ENCODE measurements at places on chromosomes 7 and 10.

DNA sequence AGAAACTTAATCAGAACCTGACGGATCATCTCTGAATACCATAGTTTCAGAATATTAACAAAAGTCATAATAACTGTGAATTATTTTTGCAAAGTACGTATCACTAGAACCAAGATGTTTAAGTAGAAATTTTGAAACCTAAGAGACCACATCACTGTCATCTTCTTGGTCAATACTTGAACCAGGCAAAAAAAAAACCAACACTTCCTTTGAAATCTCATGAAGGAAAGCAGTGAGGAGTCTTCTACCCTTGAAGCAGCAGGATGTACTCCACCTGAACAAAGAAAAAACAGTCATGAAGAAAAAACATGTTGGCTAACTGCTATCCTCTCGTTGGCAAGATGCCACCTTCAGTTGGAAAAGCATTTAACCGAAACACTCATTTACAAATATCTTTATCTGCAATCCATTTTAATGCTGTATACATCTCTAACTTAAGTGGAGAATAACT, 82.4 kb downstream of the SRPK2 start:
- DNase-seq: no peak

GRCh38 chr10:48625826-48626134, 20.9 kb upstream of the ARHGAP22 start:
- DNase-seq: no peak

DNA sequence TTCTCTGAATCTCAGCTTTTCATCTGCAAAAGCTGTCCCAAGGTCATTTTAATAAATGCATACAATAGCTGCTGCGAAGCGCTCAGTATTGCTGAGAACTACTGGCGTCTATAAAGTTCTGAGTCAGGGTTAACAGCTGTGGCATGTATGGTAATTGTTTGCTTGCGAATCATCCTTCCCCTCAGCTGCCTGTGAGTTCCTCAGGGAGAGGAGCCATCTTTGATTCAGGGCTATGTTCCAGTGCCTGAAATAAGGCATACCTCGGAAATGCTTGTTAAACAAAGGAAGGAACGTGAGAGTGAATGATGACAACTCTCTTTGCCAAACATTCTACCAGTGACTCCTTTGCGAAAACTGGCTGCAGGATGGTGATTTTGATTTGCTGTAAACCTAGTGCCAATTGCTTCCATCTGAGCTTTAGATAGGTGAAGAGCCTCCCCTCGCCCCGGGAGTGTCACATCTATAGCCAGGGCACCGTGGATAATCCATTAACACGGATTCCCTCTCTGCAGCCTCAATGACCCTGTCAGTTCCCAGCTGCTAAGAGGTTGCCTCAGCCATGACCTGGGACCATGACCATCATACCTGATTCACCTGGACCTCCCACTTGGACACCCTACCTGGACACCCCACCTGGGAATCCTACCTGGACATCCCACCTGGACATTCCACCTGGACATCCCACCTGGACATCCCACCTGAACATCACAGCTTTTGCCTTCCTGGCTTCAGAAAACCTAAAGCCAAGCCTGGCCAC, 39.6 kb downstream of the GPRIN2 start:
- DNase-seq: no peak

- no peak for DNase-seq
Observed at GRCh38 chr7:37916017-37916672, 472 bp downstream of the SFRP4 start.

DNA sequence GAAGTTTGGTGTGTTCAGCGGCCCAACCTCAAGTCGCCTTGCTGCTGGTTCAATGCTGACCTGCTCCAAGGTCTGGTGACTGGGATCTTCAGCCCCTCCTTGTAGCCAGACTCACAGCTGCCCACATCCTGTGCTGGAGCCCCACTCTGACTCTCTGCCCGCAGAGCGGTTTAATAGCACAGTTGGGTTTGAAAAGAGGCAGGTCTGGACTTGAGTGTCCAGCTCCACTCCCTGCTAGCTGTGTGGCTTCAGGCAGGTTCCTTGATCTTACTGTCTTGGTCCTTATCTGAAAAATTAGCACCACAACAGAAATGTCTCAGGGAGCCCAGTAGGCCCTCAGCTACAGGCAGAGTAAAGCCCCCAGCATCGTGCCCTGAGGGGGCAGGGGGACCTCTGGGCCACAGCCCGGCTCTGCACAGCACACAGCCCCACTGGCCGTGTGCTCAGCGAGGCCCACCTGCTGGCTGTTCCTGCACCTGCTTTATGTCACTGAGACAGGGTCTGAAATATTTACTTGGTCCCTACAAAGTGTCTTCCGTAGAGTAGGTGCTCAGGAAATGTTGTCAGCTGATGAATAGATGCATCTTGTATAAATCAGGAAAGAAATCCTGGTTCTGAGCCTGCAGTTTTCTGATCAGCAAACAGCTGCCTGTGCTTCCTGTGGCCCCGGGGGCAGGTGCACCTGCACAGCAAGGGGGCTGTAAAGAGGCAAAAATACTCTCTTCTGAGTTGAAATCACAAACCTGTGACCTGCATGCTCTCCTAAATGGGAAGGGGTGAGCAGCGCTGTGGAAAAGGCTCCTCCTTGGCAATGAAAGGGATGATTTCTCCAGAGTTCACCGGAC, 155.5 kb downstream of the SVIL start:
- no peak for DNase-seq

DNA sequence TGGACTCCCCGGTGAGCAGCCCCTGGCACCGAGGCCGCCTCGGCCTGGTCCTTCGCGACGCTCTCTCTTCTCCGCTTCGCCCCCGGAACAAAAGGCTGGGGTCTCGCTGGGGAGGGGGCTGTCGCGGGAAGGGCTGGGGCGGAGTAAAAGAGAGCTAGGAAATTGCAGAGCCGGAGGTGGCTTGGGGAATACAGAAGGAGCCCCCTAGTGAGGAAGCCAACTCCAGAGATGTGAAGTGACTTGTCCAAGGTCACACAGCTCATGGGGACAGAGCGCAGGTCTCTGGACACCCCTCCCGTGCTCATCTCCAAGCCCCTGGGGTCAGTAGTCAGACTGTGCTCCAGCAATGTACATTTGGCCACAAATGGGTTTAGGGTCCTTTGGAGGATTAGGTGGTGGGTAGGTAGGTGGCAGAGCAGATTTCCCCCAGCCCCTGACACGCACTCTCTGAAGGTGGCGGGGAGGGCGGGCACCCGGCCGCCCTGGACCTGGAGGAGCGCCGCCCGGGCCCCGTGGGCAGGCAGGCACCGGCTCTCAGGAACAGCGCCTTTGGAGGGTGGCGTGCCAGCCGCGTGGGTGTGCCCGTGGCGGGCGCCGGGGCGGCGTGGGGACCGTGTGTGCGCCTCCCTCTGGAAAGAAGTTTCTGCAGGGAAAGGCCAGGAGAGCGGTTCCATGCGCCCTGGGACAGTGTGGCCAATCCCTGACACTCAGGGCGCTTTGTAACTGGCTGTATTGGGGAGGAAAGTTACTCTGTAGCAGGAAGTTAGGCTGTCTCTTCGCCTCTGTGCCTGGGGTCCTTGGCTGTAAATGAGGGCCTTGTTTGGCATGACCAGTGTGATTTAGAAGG, 910 bp downstream of the WIPF3 start:
- no peak for DNase-seq

DNA sequence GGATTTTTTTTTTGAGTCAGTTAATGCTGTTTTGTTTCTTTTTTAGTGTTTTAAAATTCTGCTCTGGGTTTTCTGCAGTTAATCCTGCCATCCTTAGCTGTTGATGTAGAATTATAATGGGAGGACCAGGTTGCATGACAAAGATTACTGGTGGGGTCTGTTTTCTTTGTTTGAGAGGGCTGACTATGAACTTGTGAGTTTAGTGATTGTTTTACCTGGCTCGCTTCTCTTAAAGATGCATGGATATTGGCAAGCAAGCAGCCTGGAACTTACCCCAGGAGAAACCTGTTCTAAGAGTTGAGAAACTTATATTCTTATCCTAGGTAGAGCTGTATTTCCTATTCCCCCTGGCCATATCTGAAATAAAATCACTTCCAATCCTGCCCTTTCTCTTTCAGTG, 727.8 kb downstream of the GRM8 start:
- DNase-seq: no peak

DNA sequence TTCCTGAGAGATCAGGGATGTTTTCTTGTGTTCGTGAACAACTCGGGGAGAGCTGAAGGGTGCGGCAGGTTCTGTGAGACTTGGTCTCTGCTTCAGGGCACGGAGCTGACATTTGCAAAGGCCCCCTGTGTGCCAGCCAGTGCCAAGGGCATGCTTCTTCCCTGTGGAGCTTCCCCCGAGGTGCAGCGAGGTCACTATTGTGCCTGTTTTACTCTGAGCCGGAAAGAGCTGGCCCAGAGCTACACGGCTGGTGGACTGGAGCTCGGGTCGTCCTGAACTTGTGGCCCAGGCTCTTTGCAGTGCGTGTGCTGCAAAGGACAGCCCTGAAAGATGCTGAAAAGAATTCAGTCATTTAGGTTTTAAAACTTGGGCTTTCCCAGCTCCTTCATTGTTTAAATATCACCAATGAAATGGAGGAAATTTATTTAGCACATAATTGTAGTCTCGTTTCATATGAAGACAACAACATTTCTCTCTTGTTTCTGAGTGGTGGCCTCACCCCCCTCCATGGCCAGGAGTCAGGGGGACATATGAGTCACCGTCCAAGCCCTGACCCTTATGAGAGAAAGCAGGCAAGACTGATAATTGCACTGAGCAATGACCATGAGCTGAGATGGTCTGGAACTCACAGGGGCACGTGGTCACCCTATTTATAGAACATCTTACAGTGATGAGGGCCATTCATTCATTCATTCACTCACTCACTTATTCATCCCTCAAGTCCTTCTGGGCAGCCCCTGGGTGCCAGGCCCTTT, 102.6 kb downstream of the PTPRE start:
- DNase-seq: no peak

DNA sequence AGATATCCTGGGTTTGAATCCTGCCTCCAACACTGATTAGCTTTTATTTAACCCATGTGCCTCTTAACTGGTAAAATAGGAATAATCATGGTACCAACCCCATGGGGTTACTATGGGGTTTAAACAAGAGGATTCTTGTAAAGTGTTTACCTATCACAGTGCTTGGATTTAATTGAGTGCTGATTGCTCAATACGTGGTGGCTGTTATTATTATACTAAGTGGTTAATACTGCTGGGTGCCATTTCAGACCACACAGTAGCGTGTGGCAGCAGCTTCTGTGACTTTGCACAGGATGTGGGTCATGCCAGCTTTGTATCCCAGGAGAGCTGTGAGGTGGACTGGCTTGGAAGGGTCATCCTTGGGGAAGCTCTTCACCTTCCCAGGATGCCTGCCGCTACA, 177.2 kb downstream of the SEC23IP start:
- no peak for DNase-seq

- no peak for DNase-seq
Observed at GRCh38 chr10:96238646-96239623, 32.4 kb downstream of the BLNK start.

DNA sequence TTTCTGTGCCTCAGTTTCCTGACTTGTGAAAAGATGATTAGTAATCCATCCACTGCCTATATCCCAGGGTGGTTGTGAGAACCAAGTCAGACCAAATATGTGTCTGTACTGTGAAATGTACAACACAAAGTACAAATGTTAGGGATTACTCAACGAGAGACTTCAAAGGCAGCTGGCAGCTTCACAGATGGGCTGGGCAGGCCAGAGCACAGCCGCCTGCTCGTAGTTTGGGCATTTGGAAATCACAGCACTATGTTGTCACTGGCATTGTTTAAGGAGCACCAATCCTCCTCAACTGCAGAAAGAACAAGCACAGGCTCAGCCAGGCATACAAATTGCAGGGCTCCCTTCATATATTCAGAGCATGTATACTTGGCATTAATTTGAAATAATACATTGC, 64.5 kb upstream of the C10orf90 start:
- DNase-seq: no peak

DNA sequence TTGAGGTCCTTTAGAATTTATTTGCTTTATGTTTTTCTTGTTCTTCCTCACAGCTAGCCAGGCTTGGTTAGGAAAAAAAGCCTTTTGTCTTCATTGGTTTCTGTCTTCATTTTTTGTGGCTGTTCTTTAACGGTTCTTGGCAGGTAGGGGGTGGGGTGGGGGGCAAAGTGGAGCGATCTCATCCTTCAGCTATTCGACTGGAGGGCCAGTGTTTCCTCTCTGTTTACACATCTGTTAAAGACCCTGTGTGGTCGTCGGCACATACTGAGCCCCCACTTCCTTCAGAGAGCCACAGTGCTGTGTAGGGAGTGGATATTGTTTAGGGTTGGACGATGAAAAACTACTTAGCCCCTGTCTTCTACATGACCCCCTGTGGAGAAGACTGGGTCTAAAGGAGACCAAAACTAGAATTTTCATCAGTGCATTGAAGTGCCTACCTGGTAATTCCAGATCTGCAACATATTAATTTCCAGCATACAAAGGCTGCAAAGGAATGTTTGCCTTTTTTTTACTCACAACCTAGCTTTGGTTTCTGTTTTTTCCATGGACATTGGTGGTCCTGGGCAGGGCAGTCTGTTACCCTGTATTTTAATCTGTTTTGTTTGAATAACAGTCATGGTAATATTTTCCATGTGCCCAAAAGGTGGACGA, 29.0 kb downstream of the PRPF18 start:
- DNase-seq: no peak

GRCh38 chr10:29873941-29874484, 185.4 kb downstream of the JCAD start:
- DNase-seq: no peak

- DNase-seq: no peak
Observed at GRCh38 chr10:21083861-21084260, 186.8 kb upstream of the NEBL start.

GRCh38 chr10:81871558-81871957, 3.4 kb upstream of the NRG3 start:
- DNase-seq: no peak

- DNase-seq: no peak
Observed at GRCh38 chr7:12637819-12638592, 49.4 kb upstream of the ARL4A start.

DNA sequence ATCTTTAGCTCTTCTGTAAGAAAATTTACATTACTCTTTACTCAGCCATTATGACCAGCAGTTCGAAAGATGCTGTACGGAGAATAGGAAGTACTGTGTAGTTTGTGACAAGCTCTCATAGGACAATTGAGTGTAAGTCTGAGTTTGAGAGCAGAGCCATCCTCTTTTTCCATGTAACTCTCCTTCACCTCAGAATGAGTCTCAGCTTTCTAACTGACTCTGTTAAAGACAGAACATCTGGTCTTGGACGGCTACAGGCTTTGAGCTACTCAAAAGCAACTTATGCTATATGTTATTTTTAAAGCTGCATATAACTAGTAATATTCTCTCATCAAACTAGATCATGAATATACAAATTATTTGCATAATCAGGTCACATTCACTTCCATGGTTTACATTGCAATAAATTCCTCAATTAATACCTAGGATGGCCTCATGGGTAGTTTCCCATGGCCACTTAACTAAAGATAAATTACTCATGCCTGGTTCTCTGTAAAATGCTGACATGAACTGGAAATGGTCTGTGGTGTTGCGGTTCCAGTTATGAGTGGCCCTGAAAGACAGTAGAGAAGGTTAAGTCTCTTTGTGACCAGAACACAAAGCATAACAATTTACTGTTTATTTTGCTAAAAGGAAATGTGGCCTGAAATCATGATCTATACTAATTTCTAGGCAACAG, 358.7 kb downstream of the PHF14 start:
- no peak for DNase-seq

GRCh38 chr10:5887029-5887428, 2.7 kb downstream of the ANKRD16 start:
- DNase-seq: no peak

All from activated CD4-positive, alpha-beta T cell treated with anti-CD3 and anti-CD28 coated beads for 4 hours (primary cell).